Stimulated activated CD8-positive, alpha-beta memory T cell treated with anti-CD3 and anti-CD28 coated beads, Interleukin-4, amount 100 ng/mL, for 4 hours (primary cell): ENCODE measurements at places on chromosomes 3 and 15.

- no peak for DNase-seq
These were observed 7.0 kb downstream of the TLR9 start for GRCh38 chr3:52218454-52218853.

DNA sequence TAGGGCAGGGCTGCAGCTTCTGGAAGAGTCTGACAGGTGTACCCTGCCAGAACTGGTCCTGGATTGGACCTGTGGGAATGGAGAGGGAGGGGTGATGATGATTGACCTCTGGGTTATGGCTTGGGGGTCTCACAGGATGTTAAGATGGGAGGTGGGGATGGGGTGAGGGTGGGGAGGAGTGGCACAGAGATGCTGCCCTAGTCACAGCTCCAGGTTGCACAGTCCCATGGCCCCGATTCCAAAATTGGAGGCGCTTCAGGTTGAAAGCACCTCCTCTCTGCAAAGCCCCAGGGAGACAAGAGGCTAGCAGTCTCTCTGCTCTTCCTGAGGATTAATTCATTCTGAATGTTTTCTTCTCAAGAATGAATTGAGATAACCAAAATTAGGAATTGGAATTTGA, 101.4 kb downstream of the FAM43A start:
- no peak for DNase-seq

- no peak for DNase-seq
These were observed 532.8 kb downstream of the FOXP1 start for GRCh38 chr3:71050538-71051258.

DNA sequence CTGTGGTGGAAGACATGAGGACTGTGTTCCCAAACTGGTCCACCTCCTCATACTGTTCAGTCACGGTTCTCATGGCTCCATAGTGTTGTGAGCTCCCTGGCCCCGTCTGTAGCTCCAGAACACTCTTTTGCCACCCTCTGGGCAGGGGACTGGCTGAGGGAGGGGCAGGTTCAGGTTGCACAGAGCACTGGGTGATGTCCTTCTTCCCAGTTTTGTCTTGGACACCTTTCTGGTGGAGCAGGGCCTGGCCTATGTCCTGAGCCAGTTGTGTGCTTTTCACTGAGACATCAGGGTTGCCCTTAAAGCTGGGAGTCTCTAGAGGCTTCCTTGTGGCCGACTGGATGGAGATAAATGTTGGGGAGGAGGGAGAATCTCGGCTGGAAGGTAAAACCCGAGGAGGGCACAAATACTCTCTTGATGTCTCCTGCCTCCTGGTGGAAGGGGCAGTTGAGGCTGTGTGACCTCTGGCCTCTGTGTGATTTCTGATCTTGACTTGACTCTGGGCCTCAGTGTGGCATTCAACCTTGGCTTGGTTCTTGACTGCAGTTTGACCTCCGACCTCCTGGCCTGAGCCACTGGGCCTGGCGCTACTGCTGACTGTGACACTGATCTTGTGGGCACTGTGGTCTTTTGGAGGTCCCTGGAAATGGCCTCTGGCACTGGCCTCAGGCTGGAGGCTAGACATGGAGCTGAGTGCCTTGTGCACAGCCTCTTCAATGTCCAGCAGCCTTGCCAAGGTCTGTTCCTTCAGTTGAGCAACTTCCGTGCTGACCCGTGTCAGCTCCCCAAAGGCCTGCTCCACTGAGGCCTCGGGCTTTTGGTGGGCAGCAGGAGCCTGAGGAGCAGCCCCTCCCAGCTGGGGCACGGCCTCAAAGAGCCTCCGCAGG, 8.1 kb downstream of the XIRP1 start:
- no peak for DNase-seq

GRCh38 chr3:72241525-72241924, 456.6 kb upstream of the PROK2 start:
- no peak for DNase-seq

- DNase-seq: no peak
These were observed at the start of gene MAP3K13 for GRCh38 chr3:185362850-185363661. Gene MAP3K13, plus strand, starts transcription at chr3:185363136. Its CDS starts 65,446 bp downstream, at chr3:185428582.

DNA sequence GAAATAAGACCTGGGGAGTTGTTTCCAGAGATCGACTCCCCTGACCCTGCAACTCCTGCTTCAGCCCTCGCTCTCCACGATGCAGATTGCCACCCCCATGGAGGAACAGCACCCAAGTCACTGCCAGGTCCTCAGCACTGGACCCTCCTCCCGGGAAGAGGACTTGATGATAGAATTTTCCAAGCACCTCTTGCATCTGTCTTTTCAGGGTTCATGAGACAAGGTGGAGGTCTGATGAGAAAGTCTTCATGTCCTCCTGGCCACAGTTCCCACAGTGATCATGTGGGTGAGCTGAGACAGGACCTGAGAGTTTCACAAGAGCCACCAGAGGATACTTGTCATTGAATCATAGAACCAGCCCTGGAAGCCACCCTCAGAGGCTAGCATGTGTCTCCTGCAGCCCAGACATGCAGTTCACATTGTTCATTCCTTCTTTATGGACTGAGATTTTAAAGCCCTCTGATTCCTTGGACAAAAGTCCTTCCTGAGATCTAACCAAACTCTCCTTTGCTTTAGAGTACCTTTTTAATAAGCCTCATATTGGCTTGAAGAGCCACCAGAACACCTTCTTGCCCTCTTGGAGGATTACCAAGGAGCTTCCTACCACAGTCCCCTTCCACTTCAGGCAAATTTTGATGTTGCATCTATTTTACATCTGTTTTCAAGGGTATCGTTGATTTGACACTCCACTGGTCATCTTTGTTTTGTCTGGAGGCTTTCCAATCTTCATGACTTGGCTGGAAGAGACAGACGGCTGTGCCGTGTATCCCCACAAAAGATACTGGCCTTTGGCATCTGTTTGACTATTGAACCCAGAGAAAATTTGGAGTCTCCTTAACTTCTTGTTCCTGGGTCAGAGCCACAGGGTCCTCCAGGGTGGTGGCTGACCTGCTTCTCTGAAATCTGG, 224.8 kb upstream of the BHLHE40 start:
- DNase-seq: no peak

DNA sequence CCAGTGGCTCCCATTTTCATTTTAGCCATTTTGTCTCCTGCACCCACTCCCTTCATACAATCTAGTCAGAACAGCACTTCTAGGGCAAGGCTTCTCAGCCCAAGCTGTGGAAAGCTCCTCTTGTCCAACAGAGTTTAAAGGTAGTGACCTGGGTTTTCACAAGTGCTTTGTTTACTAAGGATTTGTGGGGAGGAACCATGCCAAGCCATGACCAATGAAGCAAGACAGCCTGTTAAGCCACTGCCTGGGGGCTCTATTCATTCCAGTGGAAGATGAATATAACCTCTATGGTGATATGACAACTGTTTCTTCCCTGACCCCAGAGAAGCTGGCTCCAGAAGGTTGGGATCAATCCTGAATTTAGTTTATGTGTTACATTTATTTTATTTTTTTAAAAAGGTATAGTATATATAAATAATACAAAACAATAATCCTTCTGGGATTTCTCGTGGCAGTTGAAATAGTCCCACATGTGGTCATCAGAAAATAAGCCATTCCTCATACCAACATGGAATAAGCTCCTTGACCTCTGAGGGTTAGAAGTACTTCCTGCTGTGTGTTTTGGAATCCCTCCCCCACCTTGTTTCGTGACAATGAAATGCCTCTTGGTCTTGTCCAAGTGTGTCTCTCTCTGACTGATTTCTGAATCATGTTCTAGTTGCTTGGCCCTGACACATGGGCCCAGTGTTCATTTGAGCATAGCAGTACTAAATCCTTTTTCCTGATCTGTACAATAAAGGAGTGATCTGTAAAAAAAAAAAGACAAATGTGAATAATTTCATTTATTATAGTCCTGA, 13.3 kb upstream of the THUMPD3 start:
- no peak for DNase-seq
